Glomerular endothelial cell (primary cell): ENCODE measurements at places on chromosomes 16 and 17. TPM values are rescaled to one million over a fixed set of nuclear protein-coding genes. Genes with fewer than 3 reads are reported as not detected.

SRL gene
- total RNA-seq: 0.06 and 0.10 TPM in 2 replicates

DNA sequence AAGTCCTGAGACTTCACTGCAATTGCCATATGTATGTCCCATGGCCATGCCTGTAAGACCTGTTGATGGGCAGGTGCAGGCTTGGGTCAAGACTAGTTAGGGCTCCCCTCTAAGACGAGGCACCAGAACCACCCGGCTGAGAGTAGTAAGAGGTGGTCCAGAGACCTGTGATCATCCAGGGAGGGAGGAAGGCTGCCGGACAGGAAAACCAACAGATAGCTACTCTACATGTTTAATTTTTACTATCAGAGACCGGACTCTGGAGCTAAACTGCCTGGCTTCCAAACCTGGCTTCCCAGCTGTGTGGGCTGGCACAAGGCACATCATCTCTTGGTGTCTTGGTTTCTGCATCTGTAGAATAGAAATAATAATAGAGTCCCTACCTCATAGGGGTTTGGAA, 73.0 kb downstream of the ERCC4 start:
- no peak for DNase-seq

GRCh38 chr16:51166091-51166490, 15.0 kb upstream of the SALL1 start:
- no peak for DNase-seq

DNA sequence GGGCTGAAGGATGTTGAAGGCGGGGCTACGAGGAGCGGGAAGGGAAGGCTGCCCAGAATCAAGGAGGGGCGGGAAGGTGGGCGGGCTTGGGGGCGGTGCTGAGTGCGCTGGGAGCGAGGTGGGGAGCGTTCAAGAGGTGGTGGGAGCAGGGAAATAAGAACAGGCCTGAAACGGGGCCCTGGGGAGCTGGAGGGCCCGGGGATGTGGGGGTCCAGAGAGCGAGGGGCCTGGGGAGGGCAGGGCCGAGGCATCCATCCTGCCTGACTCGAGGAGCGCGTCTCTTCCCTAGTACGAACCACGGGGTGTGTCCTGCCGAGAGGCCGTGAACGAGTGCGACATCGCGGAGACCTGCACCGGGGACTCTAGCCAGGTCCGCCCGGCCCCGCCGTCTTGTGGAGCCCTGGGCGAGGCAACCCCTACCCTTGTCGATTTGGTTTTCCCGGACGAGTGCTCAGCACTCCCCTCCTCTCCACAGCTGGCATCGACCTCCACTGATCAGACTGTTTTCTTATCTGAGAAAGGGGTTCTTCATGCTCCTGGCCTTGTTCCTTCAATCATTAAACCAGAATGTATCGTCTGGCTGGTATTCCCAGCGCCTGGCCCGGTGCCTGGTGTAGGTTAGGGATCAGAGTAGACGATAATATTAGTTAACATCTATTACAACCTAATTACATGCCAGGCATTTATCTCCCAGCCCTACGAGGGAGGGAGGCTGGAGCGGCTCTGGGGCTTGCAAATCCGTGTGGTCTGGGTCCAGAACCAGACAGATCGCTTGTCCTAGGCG, 17.2 kb downstream of the ADAM11 start:
- DNase-seq: no peak

DNA sequence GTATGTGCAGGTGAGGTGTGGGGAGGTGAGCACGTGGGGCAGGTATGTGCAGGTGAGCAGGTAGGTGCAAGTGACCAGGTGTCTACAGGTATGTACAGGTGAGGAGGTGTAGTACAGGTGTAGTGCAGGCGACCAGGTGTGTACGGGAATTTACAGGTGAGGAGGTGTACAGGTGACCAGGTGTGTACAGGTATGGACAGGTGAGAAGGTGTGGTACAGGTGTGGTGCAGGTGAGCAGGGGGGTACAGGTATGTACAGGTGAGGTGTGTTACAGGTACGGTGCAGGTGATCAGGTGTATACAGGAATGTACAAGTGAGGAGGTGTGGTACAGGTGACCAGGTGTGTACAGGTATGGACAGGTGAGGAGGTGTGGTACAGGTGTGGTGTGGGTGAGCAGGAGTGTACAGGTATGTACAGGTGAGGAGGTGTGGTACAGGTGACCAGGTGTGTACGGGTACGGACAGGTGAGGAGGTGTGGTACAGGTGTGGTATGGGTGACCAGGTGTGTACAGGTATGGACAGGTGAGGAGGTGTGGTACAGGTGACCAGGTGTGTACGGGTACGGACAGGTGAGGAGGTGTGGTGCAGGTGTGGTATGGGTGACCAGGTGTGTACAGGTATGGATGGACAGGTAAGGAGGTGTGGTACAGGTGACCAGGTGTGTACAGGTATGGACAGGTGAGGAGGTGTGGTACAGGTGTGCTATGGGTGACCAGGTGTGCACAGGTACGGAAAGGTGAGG, 12.8 kb upstream of the DBNDD1 start:
- no peak for DNase-seq

TLCD3B gene
- 0.82 TPM in 1 of 2 replicates, not detected in the other for total RNA-seq

STH gene
- total RNA-seq: not detected in 2 replicates

- DNase-seq: no peak
These were observed 46.8 kb upstream of the TMEM97 start for GRCh38 chr17:28272166-28272565.

DNA sequence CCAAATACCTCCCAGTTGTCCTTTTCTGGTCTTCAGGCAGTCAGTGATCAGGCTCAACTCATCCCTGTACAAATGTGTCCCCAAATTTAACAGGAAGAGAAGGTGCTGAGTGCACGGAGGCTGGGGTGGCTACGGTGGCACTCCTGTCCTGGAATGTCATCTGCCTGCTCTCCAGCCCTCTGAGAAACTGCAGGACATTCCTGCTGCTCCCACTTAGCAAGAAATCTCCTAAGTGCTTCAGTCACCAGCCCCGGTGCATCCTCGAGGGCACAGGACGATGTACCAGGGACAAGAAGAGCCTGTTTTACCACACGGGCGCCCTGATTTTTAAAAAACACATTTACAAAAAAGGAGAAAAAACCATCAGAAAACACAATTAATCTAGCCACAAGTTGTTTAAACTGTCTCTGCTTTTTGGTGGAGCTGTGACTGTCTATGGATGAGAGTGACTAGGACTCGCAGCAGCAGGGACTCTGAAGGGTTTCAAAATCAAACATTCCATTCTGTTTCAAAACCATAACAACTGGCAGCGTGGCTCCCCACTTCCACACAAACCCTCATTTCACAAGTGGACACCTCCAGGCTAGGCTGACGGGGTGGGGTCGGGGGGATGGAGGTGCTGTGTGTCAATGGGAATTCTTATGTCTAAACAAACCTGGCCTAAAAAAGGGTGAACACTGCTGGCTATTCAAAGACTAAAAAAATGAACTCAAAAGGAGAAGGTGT, 65.3 kb upstream of the CNEP1R1 start:
- no peak for DNase-seq

DNA sequence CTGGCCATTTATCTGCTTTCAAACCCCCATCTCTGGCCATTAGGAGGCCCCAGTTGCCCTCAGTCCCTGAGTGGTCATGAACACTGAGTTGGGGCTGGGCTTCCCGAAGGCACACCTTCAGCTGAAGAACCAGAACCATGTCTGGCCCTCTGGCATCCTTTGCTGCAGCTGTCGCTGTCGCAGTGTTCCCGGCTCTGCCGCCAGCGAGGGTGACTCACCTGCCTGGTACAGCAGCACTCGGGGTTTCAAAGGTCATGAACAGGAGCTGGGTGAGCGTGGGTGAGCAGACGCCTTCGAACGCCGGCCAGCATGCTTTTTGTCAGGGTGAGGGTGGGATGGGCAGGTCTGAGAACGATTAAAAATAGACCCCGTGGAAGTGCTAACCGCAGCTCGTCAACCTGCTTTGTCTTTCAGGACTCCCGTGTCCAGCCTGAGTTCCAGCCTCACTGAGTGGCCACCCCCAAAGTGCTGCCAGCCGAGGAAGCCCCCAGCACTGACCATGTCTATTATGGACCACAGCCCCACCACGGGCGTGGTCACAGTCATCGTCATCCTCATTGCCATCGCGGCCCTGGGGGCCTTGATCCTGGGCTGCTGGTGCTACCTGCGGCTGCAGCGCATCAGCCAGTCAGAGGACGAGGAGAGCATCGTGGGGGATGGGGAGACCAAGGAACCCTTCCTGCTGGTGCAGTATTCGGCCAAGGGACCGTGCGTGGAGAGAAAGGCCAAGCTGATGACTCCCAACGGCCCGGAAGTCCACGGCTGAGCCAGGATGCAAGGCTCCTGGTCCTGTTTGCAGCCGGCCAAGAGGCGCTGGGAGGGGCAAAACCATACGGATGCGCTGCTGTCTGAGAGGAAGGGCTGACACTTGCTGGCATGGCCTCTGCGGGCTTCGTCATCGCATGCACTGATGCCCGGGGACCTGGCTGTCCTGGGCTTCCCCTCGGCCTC, 7.6 kb downstream of the SNN start:
- no peak for DNase-seq
